ENCODE measurements at places on chromosomes 2 and 18.

- no peak for DNase-seq
Observed at GRCh38 chr2:86066007-86066578, 39.6 kb downstream of the POLR1A start.

DNA sequence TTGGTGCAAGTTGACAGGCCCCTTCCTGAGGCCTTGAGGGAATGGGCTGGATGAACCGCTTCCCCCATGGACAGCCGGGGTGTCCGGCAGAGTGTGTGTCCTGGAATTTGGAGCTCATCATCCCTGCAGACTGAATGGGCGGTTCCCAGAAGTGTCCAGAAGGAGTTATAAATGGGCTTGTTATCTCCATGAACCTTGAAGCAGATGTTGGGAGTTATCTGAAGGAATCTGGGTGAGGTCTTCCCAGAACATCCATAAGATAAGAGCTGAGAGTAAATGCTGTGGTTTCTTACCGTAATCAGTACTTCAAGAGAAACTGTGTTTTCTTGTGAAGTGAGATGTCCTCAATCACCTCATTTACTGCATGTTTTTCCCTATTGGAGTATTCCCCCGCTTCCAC is 21.1 kb downstream of the PLB1 start:
- DNase-seq = no peak

DNA sequence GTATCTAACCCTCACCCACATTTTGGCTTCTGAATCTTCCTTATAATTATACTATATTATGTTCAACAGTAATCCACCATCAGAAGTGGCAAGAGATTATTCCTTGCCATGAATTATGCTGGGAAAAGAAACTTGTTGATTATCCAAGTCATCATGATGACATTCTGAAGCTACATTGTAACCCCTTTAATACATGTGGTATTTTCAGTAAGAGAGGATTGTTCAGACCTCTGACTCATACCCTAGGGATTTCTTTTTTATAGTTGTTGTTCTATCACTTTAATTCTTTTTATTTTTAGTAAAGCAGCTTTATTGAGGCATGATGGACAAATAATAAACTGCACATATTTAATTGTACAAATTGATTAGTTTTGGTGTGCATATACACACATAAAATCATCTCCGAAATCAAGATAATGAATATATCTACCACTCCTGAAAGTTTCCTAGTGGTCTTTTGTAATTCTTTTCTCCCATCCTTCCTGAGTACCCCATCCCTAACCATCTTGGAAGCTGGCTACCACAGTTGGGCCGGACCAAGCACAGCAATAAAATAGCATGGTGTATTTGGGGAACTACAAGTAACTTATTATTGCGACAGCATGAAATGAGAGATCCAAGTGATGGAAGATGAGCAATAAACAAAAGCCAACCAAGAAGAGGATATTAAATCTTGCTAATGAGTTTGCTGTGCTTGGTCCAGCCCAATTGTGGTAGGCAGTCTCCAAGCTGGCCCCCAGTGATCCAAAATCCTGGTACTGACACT is 159.9 kb downstream of the BARD1 start:
- peak; percentile 63 for DNase-seq

DNA sequence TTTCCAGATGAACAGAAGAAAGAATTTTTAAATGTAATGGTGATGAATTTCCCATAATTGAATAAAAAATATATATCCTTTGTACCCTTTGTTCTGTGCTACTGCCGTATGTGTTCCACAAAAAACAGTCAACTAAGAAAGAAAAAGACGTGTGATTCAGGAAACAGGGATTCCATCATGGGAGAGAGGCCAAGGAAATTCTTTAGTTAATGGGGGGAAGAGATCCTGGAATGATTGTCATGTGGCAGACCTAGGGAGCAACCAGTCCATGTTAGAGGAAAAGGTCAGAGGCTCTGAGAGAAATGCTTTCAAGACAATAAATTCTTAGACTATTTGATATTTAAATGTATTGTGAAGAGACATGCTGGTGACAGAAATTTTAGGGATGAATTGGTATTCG is 76.6 kb downstream of the CPO start:
- DNase-seq = peak; percentile 70

- DNase-seq = peak; percentile 90
Observed at GRCh38 chr2:74893332-74893731, 59.4 kb downstream of the HK2 start.

DNA sequence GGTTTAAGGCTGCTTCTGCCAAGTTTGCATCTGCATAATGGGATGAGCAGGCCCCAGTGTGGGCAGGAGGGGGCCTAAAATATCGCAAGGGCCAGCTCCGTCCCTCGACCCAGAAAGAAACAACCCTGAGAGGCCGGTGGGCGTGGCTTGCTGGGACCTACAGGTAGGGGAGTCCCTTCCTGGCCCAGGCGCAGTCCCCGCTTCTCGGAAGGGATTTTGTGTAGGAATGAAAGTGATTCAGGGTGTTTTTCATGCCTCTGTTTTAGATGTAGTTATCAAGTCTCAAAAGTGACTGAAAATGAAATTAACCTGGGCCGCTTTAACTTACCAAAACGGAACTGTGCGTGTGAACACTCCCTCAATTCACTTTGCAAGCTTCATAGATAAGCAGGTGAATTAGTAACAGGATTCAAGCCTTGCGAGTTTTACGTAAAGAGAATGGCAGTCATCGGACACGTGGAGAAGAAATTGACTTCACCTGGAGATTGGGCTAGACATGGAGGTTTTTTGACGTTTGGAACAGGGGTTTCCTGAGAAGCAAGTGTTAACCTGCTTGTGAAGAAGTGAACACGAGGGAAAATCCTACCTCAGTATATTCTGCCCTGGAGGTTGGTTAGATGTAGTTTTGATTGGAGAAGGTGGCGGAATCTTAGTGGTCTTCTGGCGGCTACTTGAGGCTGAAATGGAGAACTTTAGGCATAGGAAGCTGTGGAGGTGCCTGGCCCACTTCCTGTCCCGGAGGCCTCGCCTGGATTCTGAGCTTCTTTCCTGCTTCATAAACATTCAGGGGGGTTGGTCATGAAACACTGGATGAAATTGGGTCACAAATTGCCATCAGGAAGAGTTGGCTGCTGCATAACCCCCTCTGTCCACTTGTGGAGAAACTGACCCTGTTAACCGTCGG is 1.7 kb downstream of the NCK2 start:
- no peak for DNase-seq

DNA sequence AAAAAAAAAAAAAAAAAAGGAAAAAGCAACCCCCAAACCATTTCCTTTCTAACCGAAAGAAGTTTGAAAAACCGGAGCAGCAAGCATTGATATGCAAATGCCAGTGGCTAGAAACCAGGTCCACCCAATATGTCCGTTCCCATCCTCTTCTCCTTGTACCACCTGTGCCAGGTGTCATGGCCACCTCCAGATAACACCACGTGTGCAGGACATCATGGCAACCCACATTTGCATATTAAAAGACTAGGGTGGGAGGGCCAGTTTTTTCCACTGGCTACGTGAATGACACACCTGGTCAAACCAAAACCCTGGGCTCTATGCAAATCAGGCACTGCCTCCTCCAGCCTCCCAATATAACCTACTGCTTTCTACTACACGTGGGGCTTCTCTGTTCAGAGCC is 303.3 kb upstream of the GULP1 start:
- no peak for DNase-seq

- no peak for DNase-seq
Observed at GRCh38 chr2:233093166-233093448, 33.0 kb downstream of the INPP5D start.

DNA sequence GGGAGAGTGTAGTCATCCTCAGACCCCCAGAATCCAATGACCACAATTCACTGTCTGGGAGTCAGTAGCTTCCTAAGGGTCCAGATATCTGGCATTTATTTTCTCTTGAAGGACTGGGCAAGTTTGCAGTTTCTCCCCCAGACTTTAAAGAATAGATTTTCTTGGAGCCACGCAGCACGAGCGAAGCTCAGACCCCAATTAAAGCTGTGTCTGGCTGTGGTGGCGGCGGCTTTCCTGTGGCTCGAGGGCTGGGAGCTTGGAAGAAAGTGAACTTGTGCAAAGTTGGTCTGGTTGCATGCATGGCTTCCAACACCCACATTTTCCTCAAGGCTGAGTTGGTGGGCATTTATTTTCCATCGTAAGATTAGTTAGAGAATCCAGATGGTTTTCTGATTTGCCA is 105.0 kb downstream of the ACKR3 start:
- no peak for DNase-seq

GRCh38 chr2:166643980-166644379 is 149.9 kb upstream of the SCN7A start:
- DNase-seq = no peak

GRCh38 chr18:68839701-68840100 is 41.8 kb downstream of the CCDC102B start:
- DNase-seq = peak; percentile 26

DNA sequence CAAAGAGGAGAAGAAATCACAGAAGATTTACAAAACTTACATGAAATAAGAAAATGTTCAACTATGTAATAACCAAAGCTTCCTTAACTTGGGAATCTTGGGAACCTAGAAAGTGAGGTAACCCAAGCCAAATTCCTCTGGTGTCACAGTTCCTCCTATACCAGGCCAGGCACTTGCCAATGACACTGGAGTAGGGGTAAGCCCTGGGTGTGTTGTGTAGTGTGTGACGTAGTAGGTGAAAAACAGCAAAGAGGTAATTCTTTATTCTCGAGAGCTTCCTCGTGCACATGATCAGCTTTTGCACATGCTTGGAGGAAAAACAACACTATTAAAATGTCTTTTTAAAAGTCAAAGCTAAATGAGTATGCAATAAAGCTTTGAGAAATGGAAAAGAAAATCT is 118.0 kb downstream of the METTL8 start:
- DNase-seq = no peak

DNA sequence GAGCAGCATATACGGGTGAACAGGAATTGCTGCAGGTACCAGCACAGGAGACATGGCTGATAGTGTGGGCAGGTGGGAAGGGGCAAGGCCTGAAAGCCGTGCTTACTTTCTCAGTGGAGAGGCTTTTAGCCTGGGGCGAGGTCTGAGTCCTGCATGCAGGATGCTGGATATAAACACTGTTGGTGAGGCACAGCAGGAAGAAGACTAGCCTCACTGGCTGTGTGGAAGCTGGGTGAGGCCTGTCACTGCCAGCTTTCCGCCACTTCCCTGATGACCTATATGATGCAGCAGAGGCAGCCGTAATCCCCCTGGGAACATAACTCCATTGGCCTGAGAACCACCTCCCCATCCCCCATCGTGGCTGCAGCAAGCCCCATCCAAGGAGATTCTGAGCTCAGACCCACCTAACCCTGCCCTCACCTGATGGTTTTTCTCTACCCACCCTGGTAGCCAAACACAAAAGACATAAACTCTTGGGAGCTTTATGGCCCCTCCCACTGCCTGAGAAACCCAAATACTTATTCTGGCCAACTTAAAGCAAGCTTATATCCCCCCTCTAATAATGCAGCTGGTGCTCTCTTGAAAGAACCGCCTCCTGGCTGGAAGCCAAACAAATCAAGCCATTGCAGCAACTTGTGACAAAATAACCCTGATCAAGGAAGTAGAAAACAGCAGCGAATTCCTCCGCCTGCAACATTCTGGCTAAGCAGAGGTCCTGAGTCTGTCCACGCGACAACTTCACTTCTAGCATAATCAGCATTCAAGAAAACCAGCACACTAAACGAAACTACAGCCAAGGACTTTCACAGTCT is 54.6 kb upstream of the DSC1 start:
- no peak for DNase-seq

- no peak for DNase-seq
Observed at GRCh38 chr2:60899892-60900249, 18.5 kb downstream of the REL start.

GRCh38 chr2:206082298-206082843 is 3.6 kb downstream of the INO80D start:
- no peak for DNase-seq

DNA sequence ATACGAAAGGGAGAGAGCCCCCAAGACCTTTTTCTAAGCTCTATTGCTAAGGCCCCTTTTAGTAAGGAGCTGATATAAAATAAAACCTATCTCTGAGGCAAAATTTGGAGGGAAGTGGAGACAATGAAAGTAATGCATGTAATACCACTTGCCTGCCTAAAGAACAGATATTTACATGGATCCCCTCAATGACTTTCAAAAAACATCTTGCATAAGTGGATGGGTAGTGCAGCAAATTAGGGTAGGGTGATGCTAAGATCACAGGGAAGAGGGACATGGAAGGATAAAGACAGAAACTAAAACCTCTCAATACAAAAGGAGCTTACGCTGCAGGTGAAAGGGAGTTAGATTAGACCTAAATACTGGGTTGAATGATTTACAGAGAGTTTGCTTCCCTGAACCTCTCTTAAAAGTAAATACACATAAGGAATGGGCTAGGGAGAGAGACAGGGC is 1.1 kb downstream of the ZNF513 start:
- DNase-seq = no peak

DNA sequence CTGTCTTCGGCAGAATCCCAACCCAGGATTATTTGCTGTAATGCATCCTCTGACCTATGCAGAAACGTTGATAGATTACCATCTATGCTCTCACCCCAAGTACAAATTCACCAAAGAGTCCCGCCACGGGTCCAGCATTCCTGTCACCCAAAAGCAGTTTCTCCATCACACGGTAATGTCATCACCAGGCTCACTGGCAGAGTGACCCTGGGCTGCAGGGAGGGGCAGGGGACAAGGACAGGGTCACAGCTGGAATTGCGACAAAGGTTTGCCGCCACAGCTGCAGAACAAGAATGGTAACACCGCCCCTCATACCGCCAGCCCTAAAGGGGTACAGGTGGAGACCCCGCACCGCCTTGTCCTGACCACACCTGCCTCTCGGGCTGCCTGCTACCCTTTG is 40.8 kb upstream of the TMEM177 start:
- no peak for DNase-seq

- DNase-seq = peak; percentile 89
Observed at GRCh38 chr2:174972924-174973323, 32.3 kb downstream of the CHN1 start.

DNA sequence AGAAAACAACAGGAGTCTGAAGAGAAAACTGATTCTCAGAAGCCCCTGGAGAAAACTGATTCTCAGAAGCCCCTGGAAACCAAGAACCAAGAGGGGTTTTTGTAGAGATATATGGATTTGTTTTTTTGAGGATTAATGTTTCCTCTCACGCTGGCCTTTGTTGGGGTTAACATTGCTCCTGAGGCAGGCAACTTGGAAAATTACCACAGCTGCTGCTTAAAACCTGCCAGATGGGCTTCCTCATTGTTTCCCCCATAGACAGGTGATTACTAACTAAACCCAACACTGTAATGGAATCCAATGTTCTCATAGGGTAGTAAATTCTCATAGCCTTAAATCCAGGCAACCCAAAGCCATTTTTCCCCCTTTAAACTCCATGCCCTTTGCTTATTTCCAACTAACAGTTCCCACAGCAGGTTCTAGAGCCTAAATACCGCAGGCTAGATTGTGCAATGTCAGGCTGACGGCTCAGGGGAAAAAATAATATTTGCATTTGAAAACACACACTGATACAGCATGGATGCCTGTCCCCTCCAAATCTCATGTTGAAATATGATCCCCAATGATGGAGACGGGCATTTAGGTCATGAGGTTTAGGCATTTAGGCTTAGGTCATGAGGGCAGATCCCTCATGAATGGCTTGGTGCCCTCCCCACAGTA is 272.3 kb upstream of the PKDCC start:
- no peak for DNase-seq

GRCh38 chr2:237704501-237705434 is 77.4 kb downstream of the LRRFIP1 start:
- DNase-seq = peak; percentile 61

GRCh38 chr18:41993151-41993550 is 38.1 kb downstream of the PIK3C3 start:
- DNase-seq = no peak

GRCh38 chr2:237122214-237122666 is 36.6 kb downstream of the COPS8 start:
- DNase-seq = peak; percentile 83
